ENCODE measurements at places on chromosomes 7 and 10.
A peak's percentile ranks its signal among the peaks of the same experiment; 100 is the strongest.

GRCh38 chr10:70866424-70866823, 21.9 kb downstream of the PCBD1 start:
- peak; percentile 53 for DNase-seq

GRCh38 chr10:29722777-29723176, 88.0 kb upstream of the SVIL start:
- DNase-seq = no peak

DNA sequence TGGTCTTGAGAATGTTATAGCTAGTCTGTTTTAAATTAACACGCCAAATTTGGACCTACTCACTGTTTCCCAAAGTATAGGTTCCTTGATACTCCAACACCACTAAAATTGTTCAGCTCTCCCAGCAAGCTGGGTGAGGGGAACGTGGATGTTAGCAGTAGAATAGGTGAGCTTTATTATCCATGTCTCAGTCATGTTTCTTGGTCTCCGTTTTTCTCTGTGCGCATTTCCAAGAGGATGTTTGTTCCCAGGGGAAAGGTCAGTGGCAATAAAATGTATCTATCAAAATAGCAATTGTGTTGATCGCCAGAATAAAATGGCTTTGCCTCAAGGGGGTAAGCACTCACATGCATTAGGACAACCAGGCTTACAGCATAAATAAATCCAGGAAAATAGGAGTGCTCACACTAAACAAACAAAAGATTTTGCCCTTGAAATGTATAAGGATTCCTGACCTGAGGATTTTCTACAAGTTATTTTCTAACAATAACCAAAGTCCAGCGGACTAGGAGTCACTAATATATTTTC, 187.0 kb upstream of the C7orf33 start:
- no peak for DNase-seq

DNA sequence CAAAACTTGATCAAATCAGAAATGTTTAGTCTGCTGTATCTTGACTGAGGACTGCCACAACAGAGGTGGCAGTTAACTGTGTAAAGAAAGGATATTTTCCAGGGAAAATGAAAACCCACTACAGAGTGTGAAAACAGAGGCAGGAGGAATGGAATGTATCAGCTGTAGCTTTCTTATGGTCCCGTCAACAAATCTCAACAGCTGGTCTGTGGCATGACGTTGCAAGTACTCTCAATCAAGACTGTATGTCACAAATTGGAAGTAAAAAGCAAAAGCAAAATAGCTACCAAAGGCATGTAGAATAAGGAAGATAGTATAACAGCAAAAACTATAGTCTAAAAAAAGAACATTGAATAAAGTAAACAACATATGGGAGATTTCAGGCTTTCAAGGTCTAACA, 123.5 kb downstream of the KMT2C start:
- DNase-seq = peak; percentile 62

- no peak for DNase-seq
Measured at GRCh38 chr7:74063223-74063641, 20.4 kb upstream of the LIMK1 start.

DNA sequence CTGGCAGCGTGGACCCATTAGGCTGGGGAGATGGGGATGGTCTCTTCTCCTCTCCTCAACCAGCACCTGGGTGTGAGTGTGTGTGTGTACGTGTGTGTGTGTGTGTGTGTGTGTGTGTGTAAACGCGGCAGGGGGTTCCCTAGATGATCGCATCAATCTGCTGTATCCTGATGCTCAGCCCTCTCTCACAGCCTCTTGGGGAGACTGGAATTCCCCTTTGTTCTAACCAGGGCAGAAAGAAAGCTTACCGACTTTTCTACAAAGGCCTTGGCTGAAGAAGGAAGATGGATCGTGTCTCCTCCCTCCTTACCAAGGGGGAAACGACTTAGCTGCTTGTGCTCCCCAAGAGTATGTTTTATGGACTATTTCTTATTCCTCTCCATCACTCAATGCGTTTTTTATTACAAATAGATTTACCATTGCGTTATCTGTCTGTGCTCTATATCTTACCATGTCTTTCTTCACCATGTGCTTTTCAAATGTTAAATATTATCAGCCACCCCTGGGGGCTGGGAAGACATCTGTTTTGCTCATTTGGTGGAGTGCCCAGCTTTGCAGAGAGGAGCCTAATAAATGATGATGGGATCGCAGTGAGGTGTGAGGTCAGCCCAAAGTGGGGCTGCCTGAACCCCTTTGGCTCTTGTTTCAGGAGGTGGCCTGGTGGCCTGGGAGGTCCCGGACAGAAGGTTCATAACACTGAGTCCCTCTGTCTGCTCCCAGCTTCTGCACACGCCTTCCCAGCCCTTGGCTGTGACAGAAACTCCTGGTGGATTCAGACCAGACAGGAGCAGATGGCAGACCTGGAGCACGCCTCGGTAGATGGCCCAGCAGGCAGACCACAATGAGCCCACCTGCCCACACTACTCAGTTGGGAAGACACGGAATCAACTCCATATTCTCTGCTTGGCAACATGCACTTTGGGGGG, 262.0 kb downstream of the PRPF18 start:
- DNase-seq = no peak

DNA sequence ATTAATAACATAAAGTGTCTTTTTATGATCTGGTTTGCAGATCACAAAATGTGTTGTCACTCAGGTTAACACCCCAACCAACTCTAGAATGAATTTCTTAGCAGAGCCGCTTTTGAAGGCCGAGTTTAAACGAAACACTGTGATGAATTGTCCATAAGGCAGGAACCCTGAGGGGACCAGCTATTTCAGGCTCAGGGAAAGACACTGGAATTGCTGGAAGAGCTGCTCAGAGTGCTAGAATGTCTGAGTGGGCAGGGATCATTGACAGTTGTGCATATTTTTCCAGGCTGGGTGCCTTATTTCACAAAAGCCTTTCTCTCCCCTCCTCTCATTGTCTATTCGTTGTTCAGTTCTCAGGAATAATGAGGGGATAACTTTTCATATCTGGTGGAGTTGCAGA, 68.7 kb upstream of the PRKG1 start:
- no peak for DNase-seq

DNA sequence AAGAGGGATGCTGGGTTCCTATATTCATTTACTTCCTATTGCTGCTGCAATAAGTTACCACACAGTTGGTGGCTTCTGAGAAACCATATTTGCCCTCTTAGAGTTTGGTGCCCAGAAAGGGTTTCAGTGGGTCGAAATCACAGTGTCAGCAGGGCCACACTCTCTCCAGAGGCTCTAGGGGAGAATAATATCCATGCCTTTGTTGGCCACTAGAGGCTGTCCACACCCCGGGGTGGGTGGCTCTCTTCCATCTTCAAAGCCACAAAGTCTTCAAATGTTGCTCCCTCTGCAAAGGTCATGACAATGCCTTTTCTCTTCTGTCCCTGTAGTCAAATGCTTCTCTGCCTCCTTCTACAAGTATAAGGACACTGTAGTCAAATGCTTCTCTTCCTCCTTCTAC, 989.4 kb downstream of the CCSER2 start:
- no peak for DNase-seq

GRCh38 chr10:67622511-67622910, 73.5 kb downstream of the CTNNA3 start:
- DNase-seq = no peak

- no peak for DNase-seq
Measured at GRCh38 chr7:14769261-14769660, 133.3 kb downstream of the DGKB start.
